ENCODE measurements at places on chromosomes 13 and 19. TPM values are rescaled to one million over a fixed set of nuclear protein-coding genes. Genes with fewer than 3 reads are reported as not detected.

Gene LMTK3
- 3.1 TPM for total RNA-seq

Gene MAMSTR
- 1.2 TPM for total RNA-seq

Gene PCDH9
- total RNA-seq, result 0.18 TPM

Gene TEX29
- total RNA-seq, result 0.46 TPM

Gene MZT1
- total RNA-seq, result 20.9 TPM

Gene PSG5
- not detected for total RNA-seq

Gene RFPL4A
- not detected for total RNA-seq

Gene FAM83E
- total RNA-seq, result 4.3 TPM

Gene OR7C1
- total RNA-seq, result not detected

Gene FGF9
- 0.60 TPM for total RNA-seq

Gene POU2F2
- total RNA-seq, result 49.5 TPM

Gene PGLYRP1
- total RNA-seq, result not detected
